Gastroesophageal sphincter (tissue), 4 donors: ENCODE measurements at places on chromosomes 12 and 14. TPM values are rescaled to one million over a fixed set of nuclear protein-coding genes. Genes with fewer than 3 reads are reported as not detected.
A peak's percentile ranks its signal among the peaks of the same experiment; 100 is the strongest.

DNA sequence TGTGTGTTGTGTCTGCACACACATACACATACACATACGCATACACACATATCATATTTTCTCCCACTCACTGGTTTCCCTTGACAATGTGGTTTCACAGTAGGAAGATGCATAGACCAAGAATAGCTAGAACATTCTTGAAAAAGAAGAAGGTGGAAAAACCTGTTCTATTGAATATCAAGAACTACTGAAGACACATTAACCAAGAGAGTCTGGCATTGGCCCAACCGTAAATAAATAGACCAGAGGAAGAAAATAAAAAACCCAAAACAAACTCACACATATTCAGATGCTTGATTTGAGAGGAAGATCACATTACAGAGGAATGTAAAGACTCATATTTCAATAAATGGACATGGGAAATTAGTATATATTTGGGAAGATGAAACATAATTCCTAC, 311.3 kb downstream of the FOXG1 start:
- no peak for ATAC-seq

- ATAC-seq = no peak
These were observed 25.5 kb downstream of the SLC17A8 start for GRCh38 chr12:100382338-100382737.

DNA sequence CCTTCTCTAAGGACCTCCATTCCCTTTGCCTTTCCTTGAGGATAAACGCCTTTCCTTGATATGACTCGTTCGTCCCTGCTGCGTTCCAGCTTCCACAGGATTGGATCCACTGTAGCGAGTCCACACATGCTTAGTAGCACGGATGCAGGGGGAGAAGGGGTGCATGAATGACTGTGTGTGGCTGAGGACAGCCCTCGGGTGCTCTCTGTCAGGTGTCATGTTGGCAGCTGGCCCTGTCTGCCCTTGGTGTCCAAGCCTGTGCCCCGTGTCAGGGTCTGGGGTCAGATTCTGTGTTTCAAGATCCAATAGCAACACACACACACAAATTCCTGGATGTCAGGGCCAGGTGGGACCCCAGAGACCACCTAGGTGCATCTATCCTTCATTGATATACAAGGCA, 17.5 kb upstream of the KRT80 start:
- ATAC-seq = no peak

The HCAR2 gene
- total RNA-seq = not detected

DNA sequence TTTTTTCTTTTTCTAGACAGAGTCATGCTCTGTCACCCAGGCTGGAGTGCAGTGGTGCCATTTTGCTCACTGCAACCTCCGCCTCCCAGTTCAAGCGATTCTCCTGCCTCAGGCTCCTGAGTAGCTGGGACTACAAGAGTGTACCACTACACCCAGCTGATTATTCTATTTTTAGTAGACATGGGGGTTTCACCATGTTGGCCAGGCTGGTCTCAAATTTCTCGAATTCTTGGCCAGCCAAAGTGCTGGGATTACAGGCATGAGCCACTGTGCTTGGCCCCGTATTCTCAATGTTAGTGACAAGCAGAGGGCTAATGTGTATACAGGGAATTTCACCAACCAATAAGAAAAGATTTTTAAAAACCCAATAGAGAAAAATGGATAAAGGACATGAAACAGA, 8.4 kb downstream of the PLBD2 start:
- no peak for ATAC-seq

The DNAI7 gene
- total RNA-seq = 0.22 TPM

- no peak for ATAC-seq
These were observed 42.5 kb downstream of the GALNT9 start for GRCh38 chr12:132286912-132287311.

- no peak for ATAC-seq
These were observed 53.7 kb downstream of the FOXN4 start for GRCh38 chr12:109255377-109255776.

DNA sequence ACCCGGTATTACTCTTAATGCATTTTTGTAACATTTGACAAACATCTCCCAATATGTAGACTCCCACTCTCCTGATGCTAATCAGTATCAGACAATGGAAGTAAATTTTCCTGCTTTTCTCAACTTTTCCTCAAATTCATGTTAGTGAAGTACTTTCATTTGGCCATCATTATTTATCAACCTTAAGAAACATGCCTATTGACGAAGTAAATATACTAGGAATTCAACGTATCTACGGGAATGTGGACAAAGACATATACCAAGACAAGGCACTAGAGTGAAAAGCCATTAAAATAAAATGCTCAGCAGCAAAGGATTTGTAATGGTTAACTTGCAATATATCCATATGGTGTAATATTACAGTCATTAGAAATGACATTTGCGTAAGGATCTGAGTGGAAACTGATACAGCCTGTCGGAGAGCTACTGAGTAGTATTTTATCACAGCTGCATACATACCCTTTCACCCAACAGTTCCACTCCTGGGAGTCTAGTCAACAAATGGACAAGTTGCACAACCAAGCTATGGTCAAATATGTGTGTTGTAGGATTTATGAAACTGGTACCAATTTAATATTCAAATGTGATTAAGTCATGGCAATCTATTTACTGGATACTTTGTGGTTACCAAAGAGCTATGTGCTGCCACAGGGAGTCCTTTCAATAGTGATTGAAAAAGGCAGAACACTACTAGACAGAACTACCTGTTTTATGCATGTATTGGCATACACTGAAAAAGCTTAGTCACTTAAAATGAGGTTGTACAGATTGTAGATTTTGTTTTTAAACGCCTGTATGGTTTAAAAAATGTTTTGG, 26.5 kb downstream of the NUDT4 start:
- ATAC-seq = peak; percentile 13

DNA sequence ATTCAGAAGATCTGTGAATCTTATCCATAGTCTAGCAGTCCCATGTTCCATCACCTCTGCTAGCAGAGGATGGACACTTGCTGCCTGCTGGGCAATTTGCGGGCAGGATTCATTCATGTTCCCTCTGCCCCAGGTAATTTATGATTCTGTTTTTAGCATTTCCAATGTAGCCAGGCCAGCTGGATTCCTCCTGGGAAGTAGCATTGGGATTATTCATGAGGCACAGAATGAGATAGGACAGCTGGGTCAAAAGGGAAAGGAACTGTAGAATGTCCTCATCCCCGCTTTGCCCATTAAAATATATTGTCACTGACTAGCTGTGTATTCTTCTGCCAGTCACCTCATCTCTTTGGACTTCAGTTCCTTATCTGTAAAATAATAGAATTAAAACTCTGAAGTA, 68.7 kb downstream of the SLC35F4 start:
- no peak for ATAC-seq

GRCh38 chr12:105477873-105478272, 147.4 kb downstream of the C12orf75 start:
- ATAC-seq = peak; percentile 50

The FUT8 gene
- 16.9 TPM for total RNA-seq

DNA sequence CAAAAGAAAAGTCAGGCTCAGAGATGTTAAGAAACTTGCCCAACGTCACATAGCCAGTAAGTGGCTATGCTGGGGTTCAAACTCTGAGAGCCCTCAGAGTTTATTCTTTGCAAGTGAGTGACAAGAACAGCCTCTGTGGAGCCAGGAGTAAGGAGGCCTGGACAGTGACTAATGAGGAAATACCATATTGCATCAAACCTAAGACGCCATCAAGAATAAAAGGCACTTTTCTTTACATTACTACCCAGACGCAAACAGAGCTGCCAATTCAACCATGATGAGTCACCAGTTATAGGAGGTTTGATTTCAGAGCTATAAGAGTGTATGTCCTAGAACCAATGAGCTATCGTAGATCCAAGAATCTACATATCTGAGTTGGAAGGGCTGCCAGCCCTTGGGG, 9.4 kb downstream of the TNFRSF1A start:
- ATAC-seq = no peak

- ATAC-seq = peak; percentile 50
These were observed 619 bp downstream of the ERC1 start for GRCh38 chr12:991350-992333.

The DEPDC4 gene
- not detected for total RNA-seq

DNA sequence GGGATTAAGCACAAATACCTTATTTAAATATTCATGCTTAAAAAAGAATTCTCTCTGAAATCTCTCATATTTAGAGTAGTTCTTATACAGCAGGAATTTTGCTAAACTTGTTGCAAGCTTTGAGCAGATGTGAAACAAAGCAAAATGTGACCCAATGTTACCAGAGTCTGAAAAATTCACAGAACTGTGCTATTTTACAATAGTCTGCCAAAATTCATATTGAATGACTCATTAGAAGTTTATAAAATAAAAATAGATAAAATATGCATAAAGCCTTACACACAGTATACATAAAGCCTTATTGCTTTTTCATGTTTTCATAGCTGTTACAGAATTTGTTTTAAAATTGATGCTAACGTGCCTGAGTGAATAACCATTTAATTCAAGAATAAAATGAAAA, 17.8 kb upstream of the RHOJ start:
- ATAC-seq = no peak

The KRT3 gene
- not detected for total RNA-seq

- ATAC-seq = no peak
These were observed 14.0 kb downstream of the NPC2 start for GRCh38 chr14:74478996-74479635.

DNA sequence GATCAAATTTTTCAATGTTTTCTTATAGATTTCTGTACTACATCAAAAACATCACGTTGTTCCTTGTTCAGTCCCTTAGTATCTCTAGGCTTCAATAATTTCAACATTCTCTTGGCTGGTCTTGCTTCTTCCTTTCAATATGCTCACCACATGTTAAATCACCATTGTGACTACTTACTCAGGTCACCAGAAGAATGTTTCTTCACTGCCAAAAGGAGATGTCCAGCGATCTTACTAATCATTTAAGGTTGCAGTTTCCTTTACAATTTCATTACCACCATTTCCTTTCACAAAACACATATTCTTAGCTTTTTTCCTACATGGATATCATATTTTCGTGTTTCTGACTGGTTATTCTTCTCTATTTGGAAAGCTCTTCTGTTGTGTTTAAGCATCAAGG, 363.8 kb downstream of the NAV3 start:
- ATAC-seq = no peak

GRCh38 chr12:3726456-3726855, 26.5 kb downstream of the CRACR2A start:
- no peak for ATAC-seq

DNA sequence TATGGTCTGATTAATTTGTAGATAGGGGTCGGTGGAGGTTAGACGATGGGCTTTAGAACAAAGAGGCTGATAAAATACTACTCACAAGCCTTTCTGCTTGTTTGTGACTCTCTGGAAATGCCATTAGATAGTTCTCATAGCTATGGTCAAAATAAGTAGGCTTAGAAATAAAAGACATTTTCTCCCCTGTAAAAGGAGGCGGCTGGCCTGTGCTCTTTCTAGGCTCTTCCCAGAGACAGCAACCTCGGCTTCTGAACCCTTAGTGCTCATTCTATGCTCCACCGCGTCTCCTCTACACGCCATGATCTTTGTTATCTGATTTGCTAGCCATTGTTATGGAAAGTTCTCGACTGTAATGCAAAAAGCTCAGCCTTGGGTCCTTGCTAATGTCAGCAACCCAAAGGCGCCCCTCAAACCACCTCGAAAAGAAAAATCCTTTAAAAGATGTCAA, 64.5 kb downstream of the CRADD start:
- ATAC-seq = peak; percentile 17

DNA sequence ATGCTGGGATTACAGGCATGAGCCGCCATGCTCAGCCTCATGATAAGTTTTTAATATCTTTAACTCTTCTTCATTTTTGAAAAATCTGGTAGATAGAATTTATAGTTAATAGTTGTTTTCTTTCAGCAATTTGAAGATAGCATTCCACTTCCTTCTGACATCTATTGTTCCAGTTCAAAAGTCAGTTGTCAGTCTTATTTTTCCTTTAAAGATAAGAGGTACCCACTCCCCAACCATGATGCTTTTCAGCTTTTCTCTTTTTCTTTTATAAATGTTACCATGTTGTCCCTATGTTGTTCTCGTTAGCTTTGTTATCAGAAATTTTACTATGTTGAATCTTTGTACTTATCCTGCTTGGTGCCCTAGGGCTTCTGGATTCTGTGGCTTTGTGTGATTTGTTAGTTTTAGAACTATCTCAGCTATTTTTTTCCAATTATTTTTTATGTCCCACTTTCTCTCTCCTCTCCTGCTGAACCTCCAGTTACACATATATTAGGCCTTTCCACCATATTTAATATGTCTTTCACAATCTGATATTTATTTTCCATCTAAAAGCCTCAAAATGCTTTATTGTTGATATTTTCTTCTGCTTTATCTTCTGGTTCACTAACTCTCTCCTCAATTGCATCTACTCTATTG, 181.6 kb upstream of the FOXN3 start:
- ATAC-seq = no peak

DNA sequence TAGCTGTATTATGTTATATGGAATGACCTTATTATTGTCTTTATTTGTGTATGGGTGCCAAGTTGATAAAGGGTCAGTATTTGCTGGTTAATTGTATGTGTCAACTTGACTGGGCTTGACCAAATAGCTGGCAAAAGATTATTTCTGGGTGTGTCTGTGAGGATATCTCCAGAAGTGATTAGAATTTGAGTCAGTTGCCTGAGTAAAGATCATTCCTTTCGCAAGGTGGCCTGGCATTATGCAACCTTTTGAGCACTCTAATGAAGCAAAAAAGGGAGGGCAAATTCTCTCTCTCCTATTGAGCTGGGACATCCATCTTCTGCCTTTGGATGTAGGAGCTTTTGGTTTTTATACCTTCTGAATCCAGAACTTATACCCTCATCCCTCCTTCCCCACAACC, 82.2 kb downstream of the ATXN7L3B start:
- no peak for ATAC-seq

- ATAC-seq = no peak
These were observed 25.0 kb downstream of the CREBL2 start for GRCh38 chr12:12636641-12637040.

The ARMH4 gene
- total RNA-seq = 8.9 TPM

DNA sequence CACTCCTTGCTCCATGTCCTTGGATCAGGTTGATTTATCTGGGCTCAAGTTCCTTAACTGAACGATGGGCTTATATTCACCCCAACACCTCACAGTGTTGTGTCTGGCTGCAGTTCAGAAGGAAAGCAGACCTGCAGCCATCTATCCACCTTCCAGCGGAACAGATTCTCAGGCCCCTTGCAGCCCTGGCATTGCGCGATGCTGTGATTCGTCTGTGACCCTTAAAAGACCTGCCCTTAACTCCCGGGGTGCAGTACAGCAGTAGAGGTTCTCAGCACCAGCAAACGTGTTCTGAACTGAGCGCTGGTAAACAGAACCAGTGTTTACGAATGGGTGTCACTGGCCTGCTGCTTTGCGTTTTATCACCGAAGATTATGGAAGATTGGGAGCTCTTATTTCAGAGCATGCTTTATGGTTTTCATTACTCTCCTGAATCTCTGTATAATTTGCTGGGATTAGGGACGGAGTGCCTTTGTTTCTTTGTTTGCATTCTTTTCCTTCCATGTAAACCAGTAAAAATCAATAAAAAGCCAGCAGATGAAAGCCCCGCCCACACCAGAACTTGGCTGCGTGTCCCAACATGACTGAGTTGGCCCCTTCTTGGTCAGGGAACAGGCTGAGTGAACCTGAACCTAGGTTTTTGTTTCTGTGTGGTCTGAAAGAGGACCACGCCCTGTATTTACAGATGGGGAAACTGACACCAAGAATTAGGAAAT, 286.7 kb upstream of the CRY1 start:
- no peak for ATAC-seq
